ENCODE measurements at places on chromosomes 1 and 21. TPM values are rescaled to one million over a fixed set of nuclear protein-coding genes. Genes with fewer than 3 reads are reported as not detected.

- no peaks in the 10 kb centered on the region for H3K4me1 ChIP-seq
- no peaks in the 10 kb centered on the region for H3K36me3 ChIP-seq
- H3K27me3 ChIP-seq = no peaks in the 10 kb centered on the region
- no peak overlapping the region for H3K4me3 ChIP-seq
- H3K27ac ChIP-seq = no peak overlapping the region
These were observed 135.5 kb downstream of the GLIS1 start for GRCh38 chr1:53603431-53603830.

DNA sequence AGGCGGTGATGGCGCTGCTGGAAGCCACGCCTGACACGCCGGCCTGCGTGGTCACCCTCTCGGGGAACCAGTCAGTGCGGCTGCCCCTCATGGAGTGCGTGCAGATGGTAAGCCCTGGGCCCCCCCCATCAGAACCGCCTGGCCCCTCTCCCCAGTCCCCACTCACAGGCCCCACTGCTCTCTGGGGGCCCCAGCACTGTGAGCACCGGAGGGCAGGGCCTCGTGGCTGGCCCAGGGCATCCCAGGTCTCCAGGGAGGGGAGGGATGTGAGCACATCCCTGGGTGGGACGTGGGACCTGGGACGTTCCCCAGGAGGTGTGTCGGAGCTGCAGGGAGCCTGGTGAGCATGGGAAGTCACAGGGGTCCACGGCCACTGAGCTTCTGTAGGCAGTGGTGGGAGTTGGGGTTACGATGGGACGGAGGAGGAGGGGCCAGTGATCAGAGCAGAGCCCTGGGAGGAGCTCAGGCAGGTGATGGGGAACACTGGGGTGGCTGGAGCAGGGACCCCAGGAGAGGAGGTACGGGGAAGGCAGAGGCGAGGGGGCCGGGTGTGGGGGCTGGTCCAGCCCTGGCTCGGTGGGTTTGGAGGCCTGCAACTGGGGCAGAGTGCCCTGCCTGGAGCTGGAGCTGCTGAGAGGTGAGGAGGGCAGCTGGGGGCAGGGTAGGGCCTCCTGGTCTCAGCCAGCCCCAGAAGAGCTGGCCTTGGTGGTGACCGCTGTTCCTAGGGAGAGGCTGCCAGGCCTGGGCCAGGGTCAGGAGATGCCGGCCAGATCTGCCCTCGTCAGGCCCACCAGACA lies 18.8 kb downstream of the PFKL start:
- H3K27me3 ChIP-seq = no peaks in the 10 kb centered on the region
- no peak overlapping the region for H3K4me3 ChIP-seq
- H3K27ac ChIP-seq = no peak overlapping the region
- DNase-seq = no peak

DNA sequence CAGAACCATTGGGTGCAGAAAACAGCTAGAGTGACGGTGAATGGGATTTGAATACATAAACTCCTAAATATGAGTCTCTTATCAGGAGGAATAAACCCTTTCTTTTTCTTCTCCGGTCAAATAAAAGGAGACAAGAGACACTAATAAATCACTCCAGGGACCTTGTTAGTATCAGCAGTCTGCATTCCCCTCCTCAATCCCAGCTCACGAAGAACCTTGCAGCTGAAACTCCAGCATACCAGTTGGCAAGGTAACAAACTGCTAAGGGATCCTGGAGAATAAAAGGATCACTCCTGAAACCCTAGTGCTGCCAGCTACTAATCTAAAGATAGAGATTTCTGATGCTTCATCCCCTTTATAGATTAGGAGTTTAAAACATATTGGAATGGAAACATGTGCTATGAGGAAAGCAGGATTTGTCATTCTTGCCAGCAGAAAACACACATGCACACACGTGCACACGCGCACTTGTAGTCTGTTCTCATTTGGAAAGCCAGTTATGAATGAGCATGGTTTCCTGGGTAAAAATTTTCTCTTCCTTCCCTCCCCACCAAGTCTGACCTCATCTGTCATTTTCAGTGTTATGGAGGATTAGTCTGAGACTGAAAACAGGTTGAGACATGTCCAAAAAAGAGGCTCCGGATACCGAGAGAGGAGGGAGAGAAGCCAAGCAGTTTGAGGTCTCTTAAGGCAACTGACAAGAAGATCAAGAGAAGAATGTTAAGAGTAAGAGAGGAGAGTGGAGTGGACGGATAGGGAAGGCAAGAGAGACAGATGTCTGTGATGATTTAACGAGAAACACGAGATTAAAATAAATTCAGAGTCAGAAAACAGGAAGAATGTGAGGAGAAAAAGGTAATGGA lies 10.9 kb downstream of the IER5 start:
- peak overlapping the region; percentile 79 for H3K4me3 ChIP-seq
- peaks cover 2% of the 10 kb centered on the region for H3K36me3 ChIP-seq
- peaks cover 7% of the 10 kb centered on the region for H3K27me3 ChIP-seq
- peak overlapping the region; percentile 81 for H3K27ac ChIP-seq
- peaks cover 100% of the 10 kb centered on the region for H3K4me1 ChIP-seq

GRCh38 chr1:14160781-14161180 lies 437.7 kb upstream of the KAZN start:
- peaks cover 2% of the 10 kb centered on the region for H3K27me3 ChIP-seq
- peaks cover 1% of the 10 kb centered on the region for H3K36me3 ChIP-seq
- DNase-seq = no peak
- H3K4me3 ChIP-seq = no peak overlapping the region

- peaks cover 26% of the 10 kb centered on the region for H3K4me1 ChIP-seq
- H3K4me3 ChIP-seq = peak overlapping the region; percentile 52
- peaks cover 17% of the 10 kb centered on the region for H3K36me3 ChIP-seq
- no peaks in the 10 kb centered on the region for H3K27me3 ChIP-seq
- DNase-seq = peak; percentile 90
These were observed 10.8 kb upstream of the TIAM1 start for GRCh38 chr21:31354604-31355443.

GRCh38 chr1:166848193-166848592 lies 8.9 kb downstream of the POGK start:
- H3K27me3 ChIP-seq = no peaks in the 10 kb centered on the region
- peak overlapping the region; percentile 16 for H3K27ac ChIP-seq
- peaks cover 77% of the 10 kb centered on the region for H3K4me1 ChIP-seq
- peaks cover 18% of the 10 kb centered on the region for H3K36me3 ChIP-seq
- no peak for DNase-seq

DNA sequence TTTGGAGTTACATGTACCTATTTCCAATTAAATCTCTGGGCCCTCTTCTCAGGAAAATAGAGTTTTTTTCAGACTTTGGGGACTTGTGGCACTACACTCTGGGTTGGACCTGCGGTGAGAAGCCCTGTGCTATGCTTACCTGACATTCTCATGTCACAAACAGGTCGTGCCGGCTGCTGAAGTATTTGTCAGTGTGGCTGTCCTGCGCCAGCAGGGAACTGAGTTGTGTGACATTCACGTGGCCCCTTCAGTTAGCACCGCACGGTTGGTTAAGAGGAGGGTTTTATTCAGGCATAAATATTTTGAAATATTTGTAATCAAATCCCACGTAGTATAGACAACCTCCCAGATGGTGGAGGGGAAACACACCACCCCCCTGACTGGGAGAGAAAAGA lies 6.3 kb upstream of the COL6A2 start:
- no peak for DNase-seq
- H3K36me3 ChIP-seq = peaks cover 13% of the 10 kb centered on the region
- H3K4me3 ChIP-seq = no peak overlapping the region
- no peaks in the 10 kb centered on the region for H3K4me1 ChIP-seq

GRCh38 chr1:23784846-23785245 lies 6.1 kb upstream of the LYPLA2 start:
- H3K4me3 ChIP-seq = no peak overlapping the region
- peaks cover 2% of the 10 kb centered on the region for H3K36me3 ChIP-seq
- H3K4me1 ChIP-seq = peaks cover 15% of the 10 kb centered on the region
- DNase-seq = no peak

CSMD2 gene
- not detected for total RNA-seq

DNA sequence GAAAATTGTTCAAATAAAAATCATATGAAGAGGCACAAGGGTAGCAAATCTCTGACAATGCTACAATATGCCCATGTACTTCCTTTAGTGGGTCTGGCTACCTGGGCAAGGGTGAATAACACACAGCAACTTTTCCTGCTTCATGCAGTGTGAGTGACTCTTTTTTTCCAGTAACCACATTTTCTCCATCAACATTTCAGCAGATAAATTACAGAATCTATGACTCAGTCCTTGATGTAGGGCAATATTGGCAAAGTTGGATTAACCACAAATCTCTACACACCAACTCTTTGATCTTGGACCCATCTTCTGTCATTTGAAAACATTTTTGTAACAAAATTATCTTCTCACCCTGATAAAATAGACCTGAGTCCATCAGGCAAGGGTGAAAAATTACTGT lies 31.7 kb downstream of the ERICH3 start:
- H3K4me3 ChIP-seq = no peak overlapping the region
- H3K27ac ChIP-seq = no peak overlapping the region
- DNase-seq = no peak

DNA sequence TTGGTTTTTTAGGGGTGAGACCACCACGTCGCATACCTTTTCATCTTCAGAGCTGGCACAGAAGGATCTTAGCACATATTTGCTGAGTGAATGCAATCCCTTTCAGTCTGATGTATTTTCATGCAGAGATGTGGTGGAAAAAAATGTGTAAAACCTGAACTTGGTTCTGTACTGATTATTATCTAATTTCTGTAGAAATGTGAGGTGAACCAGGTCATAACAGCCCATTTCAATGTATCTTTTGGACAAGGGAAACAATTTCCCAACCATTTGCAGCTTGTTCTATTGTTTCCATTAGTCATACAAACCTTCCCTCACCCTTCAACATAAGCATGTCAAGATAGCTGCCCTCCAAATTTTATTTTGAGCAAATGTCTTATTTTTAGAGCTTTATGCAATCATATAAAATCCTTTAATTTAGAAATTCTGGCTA lies 46.8 kb upstream of the RUNX1 start:
- peak; percentile 42 for DNase-seq
- H3K36me3 ChIP-seq = peaks cover 11% of the 10 kb centered on the region
- no peaks in the 10 kb centered on the region for H3K27me3 ChIP-seq
- peaks cover 66% of the 10 kb centered on the region for H3K4me1 ChIP-seq
- peak overlapping the region; percentile 9 for H3K27ac ChIP-seq
- H3K4me3 ChIP-seq = no peak overlapping the region

- no peak overlapping the region for H3K4me3 ChIP-seq
- no peaks in the 10 kb centered on the region for H3K36me3 ChIP-seq
- peaks cover 20% of the 10 kb centered on the region for H3K27me3 ChIP-seq
- peaks cover 10% of the 10 kb centered on the region for H3K4me1 ChIP-seq
These were observed 5.0 kb upstream of the ILDR2 start for GRCh38 chr1:166980383-166980782.

- H3K27ac ChIP-seq = no peak overlapping the region
- no peak for DNase-seq
- H3K36me3 ChIP-seq = no peaks in the 10 kb centered on the region
- H3K4me1 ChIP-seq = no peaks in the 10 kb centered on the region
- no peaks in the 10 kb centered on the region for H3K27me3 ChIP-seq
- H3K4me3 ChIP-seq = no peak overlapping the region
These were observed 12.1 kb downstream of the RGS18 start for GRCh38 chr1:192170196-192170984.

APOBEC4 gene
- not detected for total RNA-seq

- H3K4me1 ChIP-seq = peaks cover 34% of the 10 kb centered on the region
- H3K36me3 ChIP-seq = no peaks in the 10 kb centered on the region
- peak overlapping the region; percentile 59 for H3K4me3 ChIP-seq
These were observed 9.8 kb downstream of the INSRR start for GRCh38 chr1:156849151-156849496.

GRCh38 chr1:185996211-185996610 lies 262.0 kb downstream of the HMCN1 start:
- H3K4me1 ChIP-seq = no peaks in the 10 kb centered on the region
- DNase-seq = no peak
- H3K4me3 ChIP-seq = no peak overlapping the region
- H3K36me3 ChIP-seq = no peaks in the 10 kb centered on the region
- no peak overlapping the region for H3K27ac ChIP-seq
- H3K27me3 ChIP-seq = no peaks in the 10 kb centered on the region

- no peaks in the 10 kb centered on the region for H3K36me3 ChIP-seq
- DNase-seq = no peak
These were observed 650.3 kb downstream of the AJAP1 start for GRCh38 chr1:5304702-5305101.

TCHHL1 gene
- not detected for total RNA-seq

IGFN1 gene
- total RNA-seq = 0.46 TPM

GRCh38 chr1:173195596-173196088 lies 11.5 kb downstream of the TNFSF4 start:
- H3K36me3 ChIP-seq = peaks cover 3% of the 10 kb centered on the region
- H3K4me3 ChIP-seq = no peak overlapping the region
- peaks cover 39% of the 10 kb centered on the region for H3K27me3 ChIP-seq
- H3K27ac ChIP-seq = no peak overlapping the region

- no peak overlapping the region for H3K27ac ChIP-seq
- no peak for DNase-seq
- H3K36me3 ChIP-seq = no peaks in the 10 kb centered on the region
- no peak overlapping the region for H3K4me3 ChIP-seq
- no peaks in the 10 kb centered on the region for H3K4me1 ChIP-seq
These were observed 13.9 kb upstream of the BCAR3 start for GRCh38 chr1:93695411-93696005.

- no peak overlapping the region for H3K4me3 ChIP-seq
- H3K4me1 ChIP-seq = no peaks in the 10 kb centered on the region
- H3K27me3 ChIP-seq = peaks cover 2% of the 10 kb centered on the region
- no peak for DNase-seq
- no peaks in the 10 kb centered on the region for H3K36me3 ChIP-seq
These were observed 45.0 kb downstream of the STUM start for GRCh38 chr1:226593541-226593940.

- H3K4me1 ChIP-seq = no peaks in the 10 kb centered on the region
- H3K27me3 ChIP-seq = no peaks in the 10 kb centered on the region
- no peak overlapping the region for H3K4me3 ChIP-seq
- peak; percentile 71 for DNase-seq
These were observed 26.9 kb upstream of the LRRC3 start for GRCh38 chr21:44428281-44428960.

- H3K27ac ChIP-seq = no peak overlapping the region
- DNase-seq = no peak
- H3K27me3 ChIP-seq = peaks cover 8% of the 10 kb centered on the region
- no peaks in the 10 kb centered on the region for H3K4me1 ChIP-seq
- H3K36me3 ChIP-seq = no peaks in the 10 kb centered on the region
These were observed 57.8 kb upstream of the KCNJ6 start for GRCh38 chr21:37974081-37974480.

DNA sequence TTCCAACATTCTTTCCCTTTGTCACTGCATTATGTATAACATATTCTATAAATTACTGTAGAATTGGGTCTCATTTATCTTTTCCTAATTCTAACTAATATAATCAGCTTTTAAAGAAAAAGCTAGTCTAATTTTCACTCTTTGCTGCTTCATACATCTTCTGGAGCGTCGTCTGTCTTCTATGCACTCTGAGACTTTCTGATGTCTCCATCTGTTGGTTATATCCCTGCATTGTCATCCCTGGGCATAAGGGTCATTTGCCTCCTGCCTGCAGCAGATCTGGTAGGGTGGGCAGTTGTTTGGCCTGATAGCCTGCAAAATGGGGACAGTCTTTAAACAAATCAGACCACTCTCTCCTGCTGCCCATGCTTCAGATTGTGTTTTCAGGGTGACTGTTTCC lies 40.8 kb upstream of the DYNLT5 start:
- no peaks in the 10 kb centered on the region for H3K4me1 ChIP-seq
- H3K4me3 ChIP-seq = no peak overlapping the region
- no peaks in the 10 kb centered on the region for H3K36me3 ChIP-seq
- no peak overlapping the region for H3K27ac ChIP-seq
- H3K27me3 ChIP-seq = peaks cover 16% of the 10 kb centered on the region

GRCh38 chr1:152997901-152998300 lies 3.6 kb upstream of the SPRR3 start:
- H3K27ac ChIP-seq = no peak overlapping the region
- no peak overlapping the region for H3K4me3 ChIP-seq
- H3K27me3 ChIP-seq = peaks cover 7% of the 10 kb centered on the region
- H3K4me1 ChIP-seq = no peaks in the 10 kb centered on the region
- no peaks in the 10 kb centered on the region for H3K36me3 ChIP-seq

GRCh38 chr1:167651161-167651693 lies 21.2 kb downstream of the RCSD1 start:
- H3K4me1 ChIP-seq = peaks cover 82% of the 10 kb centered on the region
- no peaks in the 10 kb centered on the region for H3K36me3 ChIP-seq
- DNase-seq = no peak
- H3K27ac ChIP-seq = peak overlapping the region; percentile 82
- H3K27me3 ChIP-seq = no peaks in the 10 kb centered on the region

All from activated T-cell treated with anti-CD3 and anti-CD28 coated beads, Interleukin-2, amount 50 U/mL, for 72 hours (primary cell).